ENCODE measurements at places on chromosomes 5 and 9.

DNA sequence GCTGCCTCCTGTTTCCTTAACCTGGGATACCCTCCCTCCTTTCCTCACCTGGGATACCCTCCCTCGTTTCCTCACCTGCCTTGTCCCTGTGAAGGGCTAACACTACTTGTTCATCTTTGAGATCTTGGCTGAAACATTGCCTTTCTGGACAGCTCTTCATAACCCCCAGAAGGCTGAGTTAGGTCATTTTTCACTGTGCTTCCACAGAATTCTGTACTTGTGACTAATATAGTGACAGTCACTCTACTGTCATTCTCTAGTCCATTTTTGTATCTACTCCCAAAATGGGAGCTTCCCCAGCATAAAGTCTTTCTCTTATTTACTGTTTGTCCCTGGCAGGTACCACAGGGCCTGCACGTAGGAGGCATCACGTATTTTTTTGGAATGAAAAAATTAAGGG is 21.5 kb upstream of the DAB2 start:
- DNase-seq = no peak

DNA sequence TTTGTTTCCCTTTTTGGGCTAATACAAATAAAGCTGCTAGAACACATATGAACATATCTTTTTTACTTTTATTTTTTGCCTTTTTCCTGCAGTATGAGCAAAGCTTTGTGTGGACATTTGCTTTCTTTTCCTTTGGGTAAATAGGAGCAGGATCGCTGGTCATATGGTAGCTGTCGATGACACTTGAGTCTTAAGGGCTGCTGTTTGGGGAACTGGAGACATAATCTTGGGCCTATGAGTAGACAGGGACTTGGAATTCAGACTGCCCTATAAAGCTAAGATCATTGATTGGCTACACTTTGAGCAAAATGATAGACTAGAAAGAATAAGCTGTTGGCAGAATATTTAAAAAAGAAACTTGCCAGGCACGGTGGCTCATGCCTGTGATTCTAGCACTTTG is 60.9 kb upstream of the ABL1 start:
- DNase-seq = no peak

GRCh38 chr9:92180002-92180400 is 64.8 kb upstream of the SPTLC1 start:
- DNase-seq = no peak

GRCh38 chr5:72171667-72172066 is 64.4 kb downstream of the MAP1B start:
- no peak for DNase-seq

- DNase-seq = no peak
Observed at GRCh38 chr9:95058795-95059386, 258.6 kb downstream of the FANCC start.

- DNase-seq = no peak
Observed at GRCh38 chr9:91954841-91955471, 4.9 kb upstream of the ROR2 start.

GRCh38 chr9:135879619-135880018 is 27.7 kb downstream of the CAMSAP1 start:
- DNase-seq = no peak

GRCh38 chr9:136622538-136622948 is 40.2 kb upstream of the EGFL7 start:
- DNase-seq = no peak

- no peak for DNase-seq
Observed at GRCh38 chr9:78189001-78189400, 46.9 kb upstream of the CEP78 start.

- DNase-seq = no peak
Observed at GRCh38 chr5:67897431-67897830, 318.1 kb upstream of the PIK3R1 start.

- DNase-seq = no peak
Observed at GRCh38 chr9:121376214-121376830, 6.3 kb upstream of the STOM start.

GRCh38 chr5:139755892-139756671 is 39.5 kb upstream of the PSD2 start:
- no peak for DNase-seq

DNA sequence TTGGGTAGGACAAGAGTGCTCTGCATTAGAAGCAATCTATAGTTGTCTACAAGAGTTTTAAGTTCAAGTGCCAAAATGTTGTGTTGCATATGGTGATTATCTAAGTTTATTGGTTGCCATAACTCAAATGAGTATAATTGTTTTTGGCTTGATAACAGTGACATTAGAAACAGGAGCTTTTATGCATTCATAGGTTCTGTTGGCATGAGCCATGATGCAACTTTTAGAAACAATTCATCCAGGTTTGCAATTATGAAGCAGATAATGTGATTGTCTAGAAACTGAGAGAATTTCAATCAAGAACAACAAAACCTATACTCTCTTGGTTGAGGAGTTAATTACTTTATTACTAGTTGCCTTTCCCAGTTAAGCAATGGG is 137.0 kb downstream of the PBX3 start:
- no peak for DNase-seq

DNA sequence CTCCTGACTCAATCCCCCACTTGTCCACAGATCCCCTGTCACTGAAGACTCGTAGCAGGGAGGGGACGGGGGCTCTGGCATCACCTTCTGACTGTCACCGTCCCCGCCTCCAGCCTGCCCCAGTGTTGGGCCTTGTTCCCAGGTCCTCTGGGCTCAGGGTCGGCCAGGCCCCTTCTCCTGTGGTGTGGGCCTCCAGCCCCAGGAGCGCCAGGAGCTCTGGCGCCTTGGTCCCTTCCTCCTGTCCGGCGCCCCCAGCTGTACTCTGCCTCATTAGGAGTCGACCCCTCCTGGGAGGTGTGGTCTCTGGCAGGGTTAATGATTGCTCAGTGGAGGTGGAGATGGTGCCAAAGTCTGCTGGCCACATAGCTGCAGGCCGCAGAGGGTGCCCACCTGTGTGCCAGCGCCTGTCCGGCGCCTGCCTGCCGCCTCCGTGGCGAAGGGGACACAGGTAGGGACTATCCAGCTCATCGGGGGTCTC is at the start of gene CDHR2:
CDHR2 (plus strand) TSS at position 376 of the 478 bp plus-strand sequence. CDS start 16,011 bp downstream, outside the sequence.
- DNase-seq = no peak

DNA sequence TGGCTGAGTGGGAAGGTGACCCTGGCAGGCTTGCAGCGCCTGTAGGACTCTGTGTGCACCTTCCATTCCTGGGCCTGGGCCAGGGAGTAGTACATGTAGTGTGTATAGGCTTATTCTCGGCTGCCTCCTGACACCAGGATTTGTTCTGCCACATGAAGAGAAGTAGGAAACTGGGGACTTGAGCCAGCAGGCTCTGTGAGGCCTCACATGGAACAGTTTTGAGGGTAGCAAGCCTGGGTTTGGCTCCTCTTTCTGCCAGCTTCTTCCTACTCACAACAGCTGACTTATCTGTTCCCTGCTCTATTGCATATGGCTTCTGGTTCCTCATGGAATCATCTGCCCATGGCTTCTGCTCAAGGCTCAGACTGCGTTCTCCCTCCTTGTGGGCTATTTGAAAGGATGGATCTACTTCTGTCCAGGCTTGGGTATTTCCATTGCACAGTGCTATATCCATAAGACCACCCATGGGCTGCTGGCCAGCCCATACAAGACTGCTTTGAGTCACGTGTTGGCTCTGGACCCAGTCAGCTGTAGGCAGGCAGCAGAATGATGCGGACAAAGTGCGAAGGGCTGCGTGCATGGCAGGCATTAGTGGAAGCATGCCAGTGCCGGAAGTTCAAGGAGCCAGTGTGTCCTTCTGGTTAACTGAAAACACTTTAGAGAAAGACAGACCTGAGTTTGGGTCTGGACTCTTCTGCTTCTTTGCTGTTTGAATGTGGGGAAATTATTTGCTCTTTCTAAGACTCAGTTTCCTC is 11.0 kb upstream of the INSYN2B start:
- no peak for DNase-seq

DNA sequence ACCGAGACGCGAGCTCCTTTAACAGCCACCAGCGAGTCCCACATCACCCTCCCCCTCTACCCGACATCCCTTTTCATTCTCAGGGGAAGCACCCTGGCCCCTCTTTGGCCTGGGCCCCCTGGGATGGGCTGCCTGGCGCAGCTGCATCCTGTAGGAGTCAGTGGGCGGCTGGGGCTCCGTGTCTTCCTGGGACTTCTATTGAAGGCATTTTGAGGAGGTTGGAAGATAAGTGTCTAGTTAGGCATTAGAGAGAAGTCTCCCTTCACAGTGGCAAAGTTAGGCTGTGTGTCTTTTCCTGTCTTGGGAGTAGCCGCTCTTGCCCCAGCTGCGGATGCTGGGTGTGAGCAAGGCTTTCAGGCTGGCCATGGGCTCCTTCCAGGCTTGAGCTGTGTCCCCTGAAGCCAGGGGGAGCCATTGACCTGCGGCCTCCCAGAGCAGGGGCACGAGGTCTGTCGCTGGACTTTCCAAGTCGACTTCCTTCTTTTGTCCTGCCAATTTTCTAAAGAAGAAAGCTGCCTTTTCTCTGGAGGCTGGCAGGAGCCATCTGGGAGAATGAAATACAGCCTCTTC is 18.6 kb upstream of the NKD2 start:
- DNase-seq = peak; percentile 59

- peak; percentile 39 for DNase-seq
Observed at GRCh38 chr9:124110307-124110915, 98.8 kb downstream of the LHX2 start.

GRCh38 chr5:129395247-129395646 is 64.9 kb upstream of the ADAMTS19 start:
- DNase-seq = no peak

DNA sequence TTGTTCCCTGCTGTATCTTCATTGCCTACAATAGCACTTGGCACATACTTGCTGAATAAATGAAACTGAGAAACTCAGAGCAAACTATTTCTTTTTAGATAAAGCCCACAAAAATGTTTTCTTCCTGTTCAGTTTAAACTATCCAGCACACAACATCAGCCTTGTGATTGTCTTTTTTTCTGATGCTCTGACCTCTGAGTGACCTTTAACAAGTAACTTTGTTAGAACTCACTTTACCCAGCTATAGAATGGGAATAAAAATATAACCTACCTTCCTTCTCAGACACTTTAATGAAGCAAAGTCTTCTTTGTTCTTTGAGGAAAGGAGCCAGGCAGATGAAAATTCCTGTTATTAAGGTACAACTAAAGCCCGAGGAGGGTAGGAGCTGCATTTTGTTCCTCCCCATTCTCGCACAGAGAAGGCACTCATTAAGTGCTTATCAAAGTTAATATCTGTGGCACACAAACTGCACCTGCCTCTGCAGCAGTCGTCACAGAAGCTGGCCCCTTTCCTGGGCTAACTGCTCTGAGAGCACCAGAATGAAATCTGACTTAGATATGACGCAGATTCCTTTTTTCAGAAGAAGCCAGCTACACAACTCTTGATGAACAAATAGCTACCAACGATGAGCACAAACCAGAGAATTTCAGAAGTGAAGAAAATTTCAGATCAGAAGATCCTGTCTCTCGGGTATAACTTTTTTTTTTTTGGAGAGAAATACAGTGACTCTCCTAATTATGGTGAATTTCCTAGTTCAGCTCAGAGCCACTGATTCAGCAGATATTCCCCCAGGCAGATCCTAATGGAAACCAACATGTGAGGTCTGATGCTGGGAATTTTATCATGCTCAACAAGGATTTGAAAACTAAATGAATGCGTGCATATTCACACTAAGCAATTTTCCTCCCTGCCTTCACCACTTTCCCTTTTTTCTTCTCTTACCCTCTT is 31.0 kb upstream of the NR3C1 start:
- DNase-seq = no peak

DNA sequence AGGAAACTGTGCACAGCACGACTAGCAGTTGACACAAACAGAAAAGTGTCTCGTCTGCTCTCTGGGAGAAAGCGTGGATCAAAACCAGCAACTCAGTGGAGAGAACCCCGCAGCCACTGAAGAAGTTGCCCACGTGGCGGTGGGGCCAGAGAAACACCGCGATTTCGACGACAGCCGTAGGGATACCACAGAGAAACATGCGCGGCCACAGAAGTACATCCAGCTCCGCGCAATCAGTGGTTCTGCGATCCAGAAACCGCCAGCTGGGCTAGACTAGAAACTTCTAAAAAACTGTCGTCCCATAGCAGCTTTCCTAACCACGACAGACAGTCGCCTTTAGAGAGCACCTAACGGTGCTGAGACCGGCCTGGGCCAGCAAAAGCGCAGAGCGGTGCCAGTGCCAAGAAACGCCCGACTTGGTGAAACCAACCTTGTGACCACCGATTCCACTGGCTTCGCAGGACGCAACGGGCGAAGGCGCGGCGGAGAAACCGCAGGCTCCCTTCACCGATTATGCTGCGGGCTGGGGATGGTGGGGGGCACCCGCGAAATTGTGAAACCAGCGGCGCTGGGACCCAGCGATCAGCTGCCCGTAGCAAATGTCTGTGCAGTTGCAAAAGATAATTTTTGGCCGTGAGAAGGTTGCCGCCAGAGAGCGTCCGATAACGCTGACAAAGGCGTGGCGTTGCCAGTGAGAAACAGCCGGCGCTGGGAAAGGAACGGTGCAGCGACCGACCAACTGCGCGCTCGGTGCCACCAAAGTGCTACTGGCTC is 2.7 kb upstream of the ANXA2R start:
- no peak for DNase-seq

- no peak for DNase-seq
Observed at GRCh38 chr5:34501840-34502239, 154.3 kb upstream of the RAI14 start.

DNA sequence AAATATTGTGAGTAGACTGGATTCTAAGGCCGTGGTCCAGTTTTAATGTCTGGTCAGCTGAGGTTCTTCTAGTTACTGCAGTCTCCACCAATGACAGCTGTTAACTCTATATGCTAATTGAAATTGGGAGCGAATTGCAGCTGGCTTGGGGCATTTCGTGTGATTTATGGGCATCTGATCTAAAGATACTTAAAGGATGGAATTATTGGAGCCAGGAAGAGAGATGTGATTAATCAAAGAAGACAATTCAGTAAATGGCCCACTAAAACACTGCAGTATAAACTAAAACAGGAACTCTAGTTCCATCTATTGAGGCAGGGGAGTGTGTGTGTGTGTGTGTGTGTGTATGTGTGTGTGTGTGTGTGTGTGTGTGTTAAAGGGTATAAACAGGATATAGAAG is 157.5 kb upstream of the IQGAP2 start:
- DNase-seq = no peak

GRCh38 chr5:78424665-78425064 is 64.2 kb downstream of the SCAMP1 start:
- DNase-seq = no peak

DNA sequence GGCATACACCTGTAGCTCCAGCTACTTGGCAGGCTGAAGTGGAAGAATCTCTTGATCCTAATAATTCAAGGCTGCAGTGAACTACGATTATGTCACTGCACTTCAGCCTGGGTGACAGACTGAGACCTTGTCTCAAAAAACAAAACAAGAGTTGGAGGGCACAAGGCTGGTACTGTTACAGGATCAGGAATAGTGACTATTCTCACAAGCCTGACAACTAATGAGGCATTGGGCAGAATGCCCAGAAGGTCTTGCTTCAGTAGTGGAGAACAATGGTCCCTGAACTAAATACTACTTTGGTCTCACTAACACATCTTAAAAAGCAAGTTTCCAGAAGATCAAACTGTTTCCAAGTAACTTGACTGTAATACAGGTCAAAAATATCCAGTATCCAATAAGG is 182.9 kb upstream of the RFX3 start:
- no peak for DNase-seq

GRCh38 chr9:18588002-18588401 is 114.0 kb downstream of the ADAMTSL1 start:
- no peak for DNase-seq
